ENCODE measurements at places on chromosomes 7 and 10. TPM values are rescaled to one million over a fixed set of nuclear protein-coding genes. Genes with fewer than 3 reads are reported as not detected.

DNA sequence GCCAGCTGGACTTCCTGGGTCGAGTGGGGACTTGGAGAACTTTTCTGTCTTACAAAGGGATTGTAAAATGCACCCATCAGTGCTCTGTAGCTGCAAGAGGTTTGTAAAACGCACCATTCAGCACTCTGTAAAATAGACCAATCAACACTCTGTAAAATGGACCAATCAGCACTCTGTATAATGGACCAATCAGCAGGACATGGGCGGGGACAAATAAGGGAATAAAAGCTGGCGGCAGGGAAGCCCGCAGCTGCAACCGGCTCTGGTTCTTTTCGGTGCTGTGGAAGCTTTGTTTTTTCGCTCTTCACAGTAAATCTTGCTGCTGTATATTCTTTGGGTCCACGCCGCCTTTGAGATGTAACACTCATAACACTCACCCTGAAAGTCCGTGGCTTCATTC is 151.9 kb downstream of the GALNT17 start:
- H3K27ac ChIP-seq: no peak overlapping the region
- no peaks in the 10 kb centered on the region for H3K36me3 ChIP-seq
- H3K4me3 ChIP-seq: no peak overlapping the region
- H3K27me3 ChIP-seq: no peaks in the 10 kb centered on the region
- no peak for DNase-seq

GRCh38 chr7:32263611-32264010 is 193.4 kb upstream of the PDE1C start:
- H3K4me3 ChIP-seq: no peak overlapping the region
- H3K27ac ChIP-seq: no peak overlapping the region
- H3K27me3 ChIP-seq: no peaks in the 10 kb centered on the region
- no peak for DNase-seq

GRCh38 chr10:129941199-129942018 is 22.7 kb downstream of the EBF3 start:
- no peak overlapping the region for H3K27ac ChIP-seq
- DNase-seq: no peak
- H3K27me3 ChIP-seq: no peaks in the 10 kb centered on the region
- H3K4me3 ChIP-seq: no peak overlapping the region
- no peaks in the 10 kb centered on the region for H3K36me3 ChIP-seq

- no peak overlapping the region for H3K27ac ChIP-seq
- no peaks in the 10 kb centered on the region for H3K36me3 ChIP-seq
- H3K27me3 ChIP-seq: no peaks in the 10 kb centered on the region
- no peaks in the 10 kb centered on the region for H3K4me1 ChIP-seq
- no peak for DNase-seq
Measured at GRCh38 chr7:34036051-34036920, 130.9 kb downstream of the BMPER start.

GRCh38 chr10:50511492-50512213 is 112.1 kb downstream of the SGMS1 start:
- H3K36me3 ChIP-seq: no peaks in the 10 kb centered on the region
- no peak for DNase-seq
- H3K4me1 ChIP-seq: peaks cover 51% of the 10 kb centered on the region
- H3K27me3 ChIP-seq: no peaks in the 10 kb centered on the region
- no peak overlapping the region for H3K4me3 ChIP-seq

DNA sequence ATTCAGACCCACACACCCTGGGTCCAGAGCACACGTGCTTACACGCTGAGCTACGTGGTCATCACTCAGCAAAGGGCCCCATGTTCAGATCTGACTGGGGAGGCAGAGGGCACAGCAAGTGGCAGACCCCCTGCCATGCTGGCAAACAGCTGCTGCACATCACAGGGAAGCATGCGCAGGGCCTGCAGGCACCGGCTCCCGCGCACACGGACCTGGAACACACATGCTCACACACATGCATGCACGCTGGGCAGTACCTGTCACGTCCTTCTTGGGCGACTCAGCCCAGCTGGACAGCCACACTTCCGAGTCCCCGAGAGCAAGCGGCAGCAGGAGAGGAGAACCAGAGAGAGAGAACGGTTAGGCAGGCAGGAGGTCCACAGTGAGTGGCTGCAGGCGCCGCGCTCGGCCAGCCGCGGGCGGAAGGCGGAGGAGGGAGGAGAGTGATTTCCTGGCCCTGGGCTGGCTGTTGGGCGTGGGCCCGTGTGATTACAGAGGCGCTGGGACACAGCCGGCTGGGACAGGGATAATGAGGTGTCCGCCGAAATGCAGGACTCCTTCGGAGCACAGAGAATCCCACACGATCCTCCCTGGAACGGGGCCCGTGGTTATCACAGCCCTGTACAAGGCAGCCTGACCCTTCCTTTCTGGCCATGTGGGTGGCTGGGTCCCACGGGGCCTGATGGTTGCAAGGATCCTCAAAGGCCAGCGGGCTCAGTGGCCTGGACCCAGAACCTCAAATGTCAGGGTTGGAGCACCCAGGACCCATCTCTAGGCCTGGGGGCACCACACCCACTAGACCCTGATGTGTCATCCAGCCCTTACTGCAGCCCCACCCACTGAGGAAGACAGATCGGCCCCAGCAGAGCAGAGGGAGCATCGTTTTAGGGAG is 175.1 kb downstream of the NEURL1 start:
- H3K27ac ChIP-seq: peak overlapping the region; percentile 9
- H3K4me3 ChIP-seq: peak overlapping the region; percentile 19
- H3K4me1 ChIP-seq: peaks cover 11% of the 10 kb centered on the region
- DNase-seq: no peak
- no peaks in the 10 kb centered on the region for H3K27me3 ChIP-seq

DNA sequence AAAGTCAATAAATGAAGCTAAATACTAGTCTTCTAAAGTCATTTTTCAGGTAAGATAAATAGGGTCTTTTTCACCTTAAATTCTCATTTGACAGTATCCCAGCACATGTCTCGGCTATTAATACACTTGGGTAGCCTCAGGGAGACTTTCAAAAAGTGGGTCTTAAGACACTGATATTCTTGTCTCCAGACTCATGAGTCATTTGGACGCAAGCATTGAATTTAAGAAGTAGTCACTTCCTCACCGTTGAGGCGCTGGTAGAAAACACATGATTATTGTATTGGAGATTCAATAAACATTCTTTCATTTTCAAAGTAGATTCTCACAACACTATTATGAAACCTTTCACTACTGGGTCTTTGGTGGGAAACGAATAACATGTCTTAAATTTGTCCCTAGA is 108.9 kb upstream of the SP8 start:
- no peak overlapping the region for H3K4me3 ChIP-seq
- no peaks in the 10 kb centered on the region for H3K4me1 ChIP-seq
- no peaks in the 10 kb centered on the region for H3K36me3 ChIP-seq
- no peak for DNase-seq

DNA sequence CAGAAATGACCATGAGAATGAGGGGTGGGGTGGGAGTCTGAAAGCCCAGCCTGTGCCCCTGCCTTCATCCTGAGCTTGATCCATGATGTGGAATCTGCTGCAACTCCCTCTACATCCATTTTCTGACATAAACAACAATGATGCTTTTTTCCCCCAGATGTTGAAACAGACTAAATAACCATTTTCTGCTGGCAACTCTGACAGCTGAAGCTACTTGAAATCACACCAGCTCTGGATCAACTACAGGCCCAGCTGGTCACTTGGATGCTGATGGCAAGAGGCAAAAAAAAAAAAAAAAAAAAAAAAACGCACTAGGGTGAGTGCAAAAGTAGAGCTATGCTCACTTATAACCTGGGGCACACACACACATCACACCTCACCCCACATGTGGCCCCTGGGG is 74.2 kb downstream of the FAM107B start:
- H3K4me1 ChIP-seq: no peaks in the 10 kb centered on the region
- H3K36me3 ChIP-seq: no peaks in the 10 kb centered on the region
- DNase-seq: no peak
- no peaks in the 10 kb centered on the region for H3K27me3 ChIP-seq

GRCh38 chr10:36534471-36535002 is 590.9 kb upstream of the ANKRD30A start:
- no peaks in the 10 kb centered on the region for H3K27me3 ChIP-seq
- no peak for DNase-seq
- H3K4me1 ChIP-seq: no peaks in the 10 kb centered on the region

DNA sequence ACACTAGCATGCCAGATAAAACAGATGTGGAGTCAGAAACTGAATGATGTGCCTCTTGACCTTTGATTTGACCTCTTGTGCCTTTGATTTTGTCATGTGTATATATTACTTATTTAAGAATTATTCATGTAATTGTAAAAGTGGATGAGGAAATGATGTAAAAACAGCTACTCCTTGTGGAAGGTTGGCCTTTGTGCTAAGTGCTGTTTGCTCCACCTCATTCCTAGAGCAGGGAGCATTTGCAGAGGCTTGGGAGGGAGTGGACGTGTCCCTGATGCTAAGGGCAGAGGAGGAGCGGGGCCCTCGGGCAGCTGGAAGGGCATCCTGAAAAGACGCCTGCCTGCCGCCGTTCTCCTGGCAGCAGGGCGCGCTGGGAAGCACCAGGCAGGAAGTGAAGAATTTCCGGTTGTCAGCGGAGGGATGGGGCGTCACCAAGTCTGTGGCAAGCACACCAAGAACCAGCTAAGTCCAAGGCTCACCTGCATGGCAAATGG is 197.6 kb upstream of the ZNF32 start:
- H3K27ac ChIP-seq: no peak overlapping the region
- peaks cover 4% of the 10 kb centered on the region for H3K4me1 ChIP-seq
- H3K36me3 ChIP-seq: no peaks in the 10 kb centered on the region
- H3K27me3 ChIP-seq: no peaks in the 10 kb centered on the region

DNA sequence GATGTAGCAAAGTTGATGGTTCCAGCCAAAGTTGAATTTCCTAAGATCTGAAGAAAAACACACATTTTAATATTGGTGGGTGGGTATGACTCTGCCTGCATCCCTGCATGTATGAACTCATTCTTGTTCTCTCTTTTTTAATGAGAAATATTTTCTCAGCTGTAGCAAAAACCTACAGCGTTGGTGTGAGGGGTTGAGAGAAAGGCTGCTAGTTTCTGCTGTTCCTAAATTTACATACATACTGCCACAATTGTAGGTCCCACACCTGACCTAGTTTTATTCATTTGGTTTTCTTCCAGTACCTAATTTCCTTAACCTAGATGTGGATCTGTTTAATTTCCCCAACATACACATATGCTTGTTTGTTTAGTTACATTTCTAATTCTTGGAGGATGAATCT is 4.6 kb downstream of the AGFG2 start:
- peaks cover 88% of the 10 kb centered on the region for H3K4me1 ChIP-seq
- no peak overlapping the region for H3K4me3 ChIP-seq
- H3K27ac ChIP-seq: no peak overlapping the region
- DNase-seq: no peak
- no peaks in the 10 kb centered on the region for H3K27me3 ChIP-seq
- H3K36me3 ChIP-seq: no peaks in the 10 kb centered on the region

DNA sequence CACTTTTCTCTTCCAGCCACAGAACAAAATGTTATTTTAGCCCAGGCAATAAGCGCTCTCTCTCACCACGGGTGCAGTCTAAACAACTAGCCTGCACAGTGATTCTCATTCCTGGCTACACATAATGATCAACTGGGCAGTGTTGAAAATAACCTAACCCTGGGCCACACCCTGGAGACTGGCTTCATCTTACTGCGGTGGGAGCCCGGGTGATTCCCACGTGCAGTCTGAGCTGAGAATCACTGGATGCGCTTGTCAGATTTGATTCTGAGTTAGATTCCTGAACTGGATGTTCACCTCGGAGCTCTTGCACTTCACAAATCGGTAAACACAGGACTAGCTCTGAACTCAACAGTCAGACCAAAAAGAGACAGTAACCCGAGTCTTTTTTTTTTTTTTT is 14.9 kb downstream of the ZC3HAV1 start:
- peak overlapping the region; percentile 74 for H3K4me3 ChIP-seq
- peak overlapping the region; percentile 40 for H3K27ac ChIP-seq
- peaks cover 85% of the 10 kb centered on the region for H3K4me1 ChIP-seq
- peaks cover 13% of the 10 kb centered on the region for H3K36me3 ChIP-seq

GRCh38 chr7:23237000-23237399 is 9.6 kb upstream of the GPNMB start:
- no peaks in the 10 kb centered on the region for H3K36me3 ChIP-seq
- no peaks in the 10 kb centered on the region for H3K4me1 ChIP-seq
- no peaks in the 10 kb centered on the region for H3K27me3 ChIP-seq
- DNase-seq: no peak

- no peaks in the 10 kb centered on the region for H3K27me3 ChIP-seq
- DNase-seq: no peak
- no peaks in the 10 kb centered on the region for H3K36me3 ChIP-seq
- no peaks in the 10 kb centered on the region for H3K4me1 ChIP-seq
- no peak overlapping the region for H3K27ac ChIP-seq
Measured at GRCh38 chr7:18352339-18353255, 143.0 kb upstream of the HDAC9 start.

- H3K27ac ChIP-seq: no peak overlapping the region
- H3K4me1 ChIP-seq: peaks cover 6% of the 10 kb centered on the region
- no peaks in the 10 kb centered on the region for H3K36me3 ChIP-seq
- no peaks in the 10 kb centered on the region for H3K27me3 ChIP-seq
- no peak overlapping the region for H3K4me3 ChIP-seq
- DNase-seq: no peak
Measured at GRCh38 chr7:66687186-66687585, 53.3 kb upstream of the RABGEF1 start.

GRCh38 chr7:78279032-78279431 is 480.5 kb downstream of the PHTF2 start:
- H3K4me3 ChIP-seq: no peak overlapping the region
- DNase-seq: no peak
- no peaks in the 10 kb centered on the region for H3K27me3 ChIP-seq
- no peaks in the 10 kb centered on the region for H3K36me3 ChIP-seq
- no peaks in the 10 kb centered on the region for H3K4me1 ChIP-seq
- no peak overlapping the region for H3K27ac ChIP-seq

DNA sequence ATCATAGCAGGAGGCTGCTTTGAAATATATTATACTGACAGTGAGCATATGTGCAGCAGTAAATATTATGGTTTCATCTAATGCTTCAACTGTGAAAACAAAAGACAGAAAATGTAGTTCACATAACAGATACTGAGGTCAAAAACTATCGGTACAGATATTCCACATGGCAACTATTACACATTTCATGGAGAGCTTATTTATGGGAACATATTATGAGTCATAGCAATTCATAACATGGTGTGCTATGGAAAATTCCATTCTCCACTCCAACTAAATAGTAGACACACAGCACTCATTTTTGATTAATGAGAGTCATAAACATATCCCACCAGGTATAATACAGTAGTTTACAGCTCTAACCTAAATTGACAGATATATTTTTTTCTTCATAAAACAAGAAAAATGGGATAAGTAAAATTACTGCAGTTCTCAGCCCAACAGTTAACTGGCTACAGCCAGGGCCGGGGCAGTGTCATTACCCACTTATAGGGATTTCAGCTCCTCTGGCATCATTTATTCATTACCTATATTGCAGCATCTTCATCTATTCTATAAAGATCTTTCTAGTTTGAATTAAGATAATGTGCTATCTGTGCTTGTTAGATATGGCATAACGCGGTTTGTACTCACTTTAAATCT is 475.6 kb upstream of the KLF6 start:
- no peak overlapping the region for H3K27ac ChIP-seq
- no peak overlapping the region for H3K4me3 ChIP-seq
- DNase-seq: no peak
- H3K36me3 ChIP-seq: no peaks in the 10 kb centered on the region
- no peaks in the 10 kb centered on the region for H3K4me1 ChIP-seq

AGAP9 gene
- total RNA-seq: 5.1 TPM

LBX1 gene
- not detected for total RNA-seq

LAMB1 gene
- total RNA-seq: not detected

CACNB2 gene
- total RNA-seq: not detected

ADRA2A gene
- not detected for total RNA-seq

NUTM2E gene
- 0.20 TPM for total RNA-seq

SPACDR gene
- 1.7 TPM for total RNA-seq

PTF1A gene
- not detected for total RNA-seq

ANXA8L1 gene
- total RNA-seq: not detected

STK32C gene
- 14.0 TPM for total RNA-seq

Data from CD8-positive, alpha-beta memory T cell (primary cell).